Left ventricle myocardium inferior (tissue), 1 donor: ENCODE measurements at places on chromosomes 16 and 17. TPM values are rescaled to one million over a fixed set of nuclear protein-coding genes. Genes with fewer than 3 reads are reported as not detected.

DNA sequence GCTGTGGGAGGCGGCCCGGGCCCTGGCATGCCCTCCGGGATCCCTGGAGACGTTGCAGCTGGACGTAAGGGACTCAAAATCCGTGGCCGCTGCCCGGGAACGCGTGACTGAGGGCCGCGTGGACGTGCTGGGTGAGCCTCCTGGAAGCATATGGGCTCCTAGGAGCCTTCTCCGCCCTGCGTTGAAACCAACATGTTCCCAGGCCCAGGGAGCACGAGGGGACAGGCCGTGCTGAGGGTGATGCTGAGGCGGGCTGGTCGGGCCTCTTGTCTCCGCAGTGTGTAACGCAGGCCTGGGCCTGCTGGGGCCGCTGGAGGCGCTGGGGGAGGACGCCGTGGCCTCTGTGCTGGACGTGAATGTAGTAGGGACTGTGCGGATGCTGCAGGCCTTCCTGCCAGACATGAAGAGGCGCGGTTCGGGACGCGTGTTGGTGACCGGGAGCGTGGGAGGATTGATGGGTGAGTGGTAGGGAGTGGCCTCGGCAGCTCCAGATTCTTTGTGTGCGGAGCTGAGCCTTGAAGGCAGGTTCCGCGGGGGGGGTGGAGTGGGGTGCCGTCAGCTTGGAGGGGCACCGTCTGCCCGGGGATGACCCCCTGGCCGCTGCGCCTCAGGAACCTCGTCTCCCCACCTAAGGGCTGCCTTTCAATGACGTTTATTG lies 567 bp downstream of the HSD17B1 start:
- no peak for DNase-seq

- DNase-seq: no peak
Measured at GRCh38 chr17:7413346-7413985, 5.8 kb downstream of the NLGN2 start.

DNA sequence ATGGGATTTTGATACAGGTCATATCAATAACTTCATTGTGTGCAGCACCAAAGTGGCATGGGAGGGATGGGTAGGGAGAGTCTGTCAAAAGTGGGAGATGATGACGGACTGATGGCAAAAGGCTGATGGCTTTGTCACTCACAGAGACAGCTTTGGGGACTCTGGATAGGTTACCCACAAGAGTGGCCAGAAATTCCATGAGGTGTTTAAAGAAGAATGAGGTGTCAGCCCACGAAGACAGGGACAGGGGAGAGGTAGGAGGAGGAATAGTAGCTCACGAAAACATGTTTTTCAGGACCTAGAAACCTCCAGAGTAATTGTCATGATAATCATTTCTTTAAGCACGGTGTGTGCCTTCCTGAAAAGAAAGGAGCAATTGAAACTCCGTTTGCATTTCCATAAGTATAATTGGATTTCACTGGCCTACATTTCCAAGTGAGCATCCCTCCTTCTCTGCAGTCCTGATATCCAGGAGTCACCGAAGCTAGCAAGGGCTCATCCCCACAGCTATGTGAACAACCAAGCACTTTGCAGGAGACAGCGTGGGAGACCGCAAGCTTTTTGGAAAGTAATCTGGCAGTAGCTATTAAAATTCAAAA lies 60.0 kb downstream of the HSD17B2 start:
- no peak for DNase-seq

DNA sequence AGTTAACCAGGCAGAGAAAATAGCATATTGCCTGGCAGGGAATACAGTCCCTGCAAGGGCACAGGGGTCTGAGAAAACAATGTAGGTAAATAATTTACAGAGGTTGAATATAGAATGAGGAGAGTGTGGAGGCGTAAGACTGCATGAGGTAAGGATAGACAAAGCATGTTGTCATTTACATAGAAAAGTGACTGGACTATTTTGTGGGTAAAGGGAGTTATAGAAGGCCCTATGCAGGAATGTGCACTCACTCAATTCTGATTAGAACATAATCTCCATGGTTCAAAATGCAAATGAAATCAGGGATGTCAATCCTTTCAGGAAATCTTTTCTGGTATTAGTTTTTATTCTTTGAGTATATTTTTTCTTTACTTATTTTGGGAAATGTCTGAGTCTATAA lies 285.7 kb upstream of the SALL1 start:
- no peak for DNase-seq

Gene PYDC1
- total RNA-seq: not detected
